Suprapubic skin (tissue), 4 donors: ENCODE measurements at places on chromosomes 3 and 15.
A peak's percentile ranks its signal among the peaks of the same experiment; 100 is the strongest.

DNA sequence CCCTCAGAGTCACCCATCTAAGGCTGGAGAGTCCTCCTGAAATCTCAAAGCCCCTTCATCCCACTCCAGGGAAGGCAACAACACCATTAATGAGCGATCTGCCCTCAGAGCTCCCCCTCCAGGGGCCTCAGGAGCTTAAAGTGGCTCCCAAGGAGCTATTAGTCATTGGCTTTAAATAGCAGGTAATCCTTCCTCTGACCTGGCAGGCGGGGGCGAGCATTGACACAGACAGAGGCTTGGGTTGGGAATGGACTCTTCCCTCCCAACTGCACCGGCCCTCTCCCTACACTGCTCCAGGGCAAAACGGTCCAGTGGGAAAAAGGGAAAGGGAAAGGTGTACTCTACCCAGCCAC lies 1.4 kb downstream of the MFGE8 start:
- no peak for DNase-seq

DNA sequence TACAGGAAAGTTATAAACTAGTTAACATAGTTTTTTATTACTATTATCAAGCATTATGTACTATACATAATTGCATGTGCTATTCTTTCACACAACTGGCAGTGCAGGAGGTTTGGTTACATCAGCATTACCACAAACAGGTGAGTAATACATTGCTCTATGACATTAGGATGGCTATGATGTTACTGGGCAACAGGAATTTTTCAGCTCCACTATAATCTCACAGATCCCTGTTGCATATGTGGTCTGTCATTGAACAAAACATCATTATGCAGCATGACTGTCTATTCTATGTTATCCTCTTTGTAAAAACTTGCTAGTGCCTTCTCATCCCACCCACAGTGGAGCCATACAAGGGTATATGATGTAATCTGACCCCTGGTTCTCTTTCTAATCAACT lies 36.5 kb upstream of the PDZRN3 start:
- DNase-seq = no peak

GRCh38 chr3:160384639-160385318 lies 14.2 kb downstream of the IFT80 start:
- no peak for DNase-seq

- no peak for DNase-seq
Measured at GRCh38 chr3:122577409-122578031, at the start of gene PARP15. Gene PARP15 (plus strand): TSS chr3:122577650. CDS start chr3:122577668, 18 bp downstream.

DNA sequence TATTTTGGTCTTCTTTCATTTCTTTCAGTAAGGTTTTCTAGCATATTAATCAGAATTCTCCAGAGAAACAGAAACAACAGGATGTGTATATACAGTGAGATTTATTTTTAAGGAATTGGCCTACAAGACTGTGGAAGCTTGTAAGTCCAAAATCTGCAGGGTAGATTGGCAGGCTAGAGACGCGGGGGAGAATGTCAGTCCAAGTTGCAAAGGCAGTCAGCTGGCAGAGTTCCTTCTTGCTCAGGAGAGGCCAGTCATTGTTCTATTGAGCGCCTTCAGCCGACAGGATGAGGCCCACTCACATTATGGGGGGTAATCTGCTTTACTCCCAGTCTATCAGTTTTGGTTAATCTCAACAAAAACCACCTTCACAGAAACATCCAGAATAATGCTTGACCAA lies 133.4 kb upstream of the UBE3A start:
- no peak for DNase-seq

GRCh38 chr3:111366515-111366914 lies 175.5 kb upstream of the CD96 start:
- DNase-seq = no peak

GRCh38 chr3:174951034-174951433 lies 91.9 kb downstream of the NAALADL2 start:
- no peak for DNase-seq

DNA sequence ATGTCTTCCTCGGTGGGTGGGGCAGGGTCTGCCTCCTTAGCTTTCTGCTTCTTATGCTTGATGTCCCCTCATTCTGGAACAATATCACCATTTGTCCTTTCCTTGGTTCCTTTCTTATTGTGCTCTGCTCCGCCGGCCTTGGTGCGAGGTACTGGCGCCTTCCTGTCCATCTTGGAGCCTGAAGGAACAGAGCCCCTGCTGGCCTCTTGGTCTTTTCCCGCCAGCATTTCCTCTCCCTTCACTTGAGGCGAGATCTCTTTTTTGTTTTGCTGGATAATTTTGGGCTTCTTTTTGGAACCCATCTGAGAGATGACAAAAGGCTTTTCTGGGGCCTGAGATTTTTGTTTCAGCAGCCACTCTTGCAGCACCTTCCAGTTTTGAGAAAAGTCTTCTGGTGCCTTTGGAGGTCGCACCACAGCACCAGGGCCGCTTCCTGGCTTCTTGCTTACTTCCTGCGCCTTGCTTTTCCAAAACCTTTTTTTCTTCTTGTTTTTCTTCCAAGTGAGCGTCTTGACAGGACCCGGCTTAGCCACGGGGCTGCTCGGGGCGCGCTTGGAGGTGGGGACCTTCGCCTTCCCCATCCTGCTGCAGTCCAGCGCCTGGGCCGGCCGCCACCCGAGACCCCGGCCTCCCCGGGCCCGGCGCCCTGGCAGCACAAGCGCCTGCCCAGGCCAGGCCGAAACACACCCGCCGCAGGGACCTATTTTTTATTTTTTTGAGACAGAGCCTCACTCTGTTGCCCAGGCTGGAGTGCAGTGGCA lies 127.1 kb downstream of the KLF13 start:
- DNase-seq = peak; percentile 58

- no peak for DNase-seq
Measured at GRCh38 chr3:130894986-130895280, 1.0 kb downstream of the ATP2C1 start.

- no peak for DNase-seq
Measured at GRCh38 chr3:71366988-71367604, 216.4 kb downstream of the FOXP1 start.

GRCh38 chr15:76994001-76994400 lies 925 bp upstream of the PSTPIP1 start:
- peak; percentile 82 for DNase-seq

GRCh38 chr3:59081071-59081470 lies 31.2 kb upstream of the CFAP20DC start:
- DNase-seq = no peak

DNA sequence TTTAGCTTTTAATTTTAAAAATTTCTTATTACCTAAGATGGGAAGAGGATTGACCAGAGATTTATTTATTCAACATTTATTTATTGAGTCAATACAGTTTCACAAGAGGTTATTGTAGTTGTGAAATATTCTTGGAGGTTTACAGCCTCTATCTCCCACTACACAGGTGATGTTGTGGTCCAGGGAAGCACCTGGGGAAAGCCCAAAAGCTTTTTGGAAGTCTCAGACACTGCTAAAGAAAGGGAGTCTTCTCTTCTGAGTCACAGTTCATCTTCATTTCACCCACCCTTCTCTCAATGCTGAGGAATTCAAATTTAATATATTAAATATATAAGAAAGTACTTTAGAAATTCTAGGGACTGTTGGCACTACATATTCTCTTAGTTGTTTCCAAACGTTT lies 41.8 kb downstream of the SERPINI1 start:
- DNase-seq = no peak

DNA sequence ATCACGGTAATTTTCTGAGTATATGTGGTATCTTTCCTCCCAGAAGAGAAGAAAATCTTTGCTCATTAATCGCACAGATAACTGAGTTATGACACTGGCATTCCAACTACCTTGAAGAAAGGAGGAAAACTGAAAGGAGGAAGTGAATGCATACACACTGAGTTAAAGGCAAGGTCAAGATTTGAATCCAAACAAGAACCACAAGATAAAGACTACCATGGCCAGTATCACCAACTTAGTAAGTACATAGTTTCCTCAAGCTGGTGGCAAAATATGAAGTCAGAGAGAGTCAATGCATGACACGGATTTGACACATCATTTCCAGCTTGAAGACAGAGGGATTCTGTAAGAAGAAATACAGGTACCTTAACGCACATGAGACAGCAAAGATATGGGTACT lies 287.5 kb downstream of the ULK4 start:
- no peak for DNase-seq
